ENCODE measurements at places on chromosomes 7 and 10.

GRCh38 chr7:31857172-31857571 is 170.2 kb downstream of the PPP1R17 start:
- DNase-seq = no peak

DNA sequence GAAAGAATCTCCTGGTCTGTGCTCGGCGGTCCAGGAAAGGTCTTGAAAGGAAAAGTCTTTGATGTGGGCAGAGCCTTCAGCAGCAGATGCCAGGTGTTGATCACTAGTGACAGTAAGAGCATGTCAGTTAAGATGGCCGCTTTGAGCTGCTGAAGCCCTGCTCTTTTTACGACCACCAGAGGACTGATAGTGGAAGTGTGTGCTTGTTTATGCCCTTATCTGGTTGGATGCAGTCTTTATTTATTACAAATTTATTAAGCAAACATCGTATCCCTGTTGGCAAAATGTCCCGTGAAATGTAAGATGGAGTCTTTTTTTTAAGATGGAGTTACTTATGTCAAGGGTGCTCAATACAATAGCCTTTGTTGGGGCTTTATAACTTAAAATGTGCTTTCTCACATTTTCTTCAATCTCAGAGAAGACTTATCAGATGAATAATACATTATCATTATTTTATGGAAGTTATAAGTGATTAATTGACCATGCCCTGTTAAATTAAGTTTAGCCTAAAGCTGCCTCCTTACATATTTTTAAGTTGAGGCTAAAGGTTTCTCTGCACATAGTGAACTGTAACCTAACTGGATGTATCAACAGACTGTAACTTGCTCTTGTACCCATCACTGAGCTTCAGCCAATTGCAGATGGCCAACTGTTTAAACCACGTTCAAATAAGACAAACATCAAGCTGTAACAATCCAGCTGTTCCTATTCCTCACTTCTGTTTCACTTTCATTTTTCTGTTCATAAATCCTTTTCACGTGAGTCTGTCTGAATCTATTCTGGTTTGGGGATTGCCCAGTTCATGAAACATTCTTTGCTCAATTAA is 97.4 kb upstream of the PIK3CG start:
- DNase-seq = no peak

- DNase-seq = no peak
These were observed 3.7 kb downstream of the AP5Z1 start for GRCh38 chr7:4779118-4779517.

DNA sequence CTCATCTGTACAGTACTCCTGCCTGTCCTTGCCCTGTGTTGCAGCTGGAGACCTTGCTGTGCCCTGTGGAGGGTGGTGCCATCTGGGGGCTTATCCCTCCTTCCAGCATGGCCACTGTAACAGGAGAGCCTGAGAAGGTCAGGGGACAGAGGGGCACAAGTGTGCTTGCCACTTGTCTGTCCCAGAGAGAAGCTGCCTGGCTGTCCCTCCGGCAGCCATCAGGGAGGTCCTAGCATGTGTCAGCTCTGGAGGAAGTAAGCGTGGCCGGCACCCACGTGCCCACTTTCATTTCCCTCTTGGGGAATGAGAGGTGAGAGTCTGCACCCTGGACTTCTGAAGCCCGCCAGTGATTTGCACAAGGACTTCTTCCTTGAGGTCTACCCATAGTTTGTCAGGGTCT is 97.0 kb upstream of the PPIF start:
- no peak for DNase-seq

DNA sequence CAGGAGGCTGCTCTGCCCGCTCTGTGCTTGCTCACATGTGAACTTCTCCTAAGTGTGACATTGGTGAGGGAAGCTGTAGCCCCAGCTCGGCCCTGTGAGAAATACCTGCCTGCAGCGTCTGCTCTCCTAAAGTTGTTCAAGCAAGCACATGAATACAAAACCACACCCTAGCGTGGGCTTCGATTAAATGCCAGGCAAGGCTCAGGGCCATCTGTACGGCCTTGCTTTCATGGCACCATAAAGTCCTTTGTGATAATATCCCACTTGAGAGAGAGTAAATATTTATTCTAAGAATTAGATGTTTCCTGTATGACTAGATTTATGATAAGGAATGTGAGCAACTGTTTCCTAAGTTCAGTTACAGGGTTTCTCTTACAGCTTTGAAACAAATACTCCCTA is 262.8 kb upstream of the KLF14 start:
- no peak for DNase-seq

DNA sequence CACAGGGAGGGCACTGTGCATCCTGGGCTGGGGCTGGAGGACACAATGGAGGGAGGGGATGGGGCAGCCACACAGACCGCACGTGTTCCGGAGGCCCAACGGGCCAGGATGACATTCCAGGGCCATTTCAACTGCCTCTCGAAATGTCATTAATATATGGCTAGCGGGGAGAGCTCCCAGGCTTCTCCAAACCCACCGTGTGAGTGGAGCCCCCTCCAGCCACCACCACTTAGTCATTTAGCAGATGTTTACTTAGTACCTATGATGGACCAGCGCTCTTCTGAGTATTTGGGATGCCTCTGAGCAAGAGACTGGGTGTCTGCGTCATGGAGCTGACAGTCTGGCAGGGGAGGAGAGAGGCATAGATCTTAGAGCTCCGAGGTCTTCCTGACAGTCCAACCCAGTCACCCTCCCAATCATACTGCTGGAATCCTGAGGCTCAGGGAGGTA is 107.3 kb downstream of the ZMIZ1 start:
- no peak for DNase-seq

GRCh38 chr7:27096768-27097514 is 1.1 kb upstream of the HOXA1 start:
- DNase-seq = no peak

- DNase-seq = no peak
These were observed 410.8 kb upstream of the ETV1 start for GRCh38 chr7:14400271-14400670.

DNA sequence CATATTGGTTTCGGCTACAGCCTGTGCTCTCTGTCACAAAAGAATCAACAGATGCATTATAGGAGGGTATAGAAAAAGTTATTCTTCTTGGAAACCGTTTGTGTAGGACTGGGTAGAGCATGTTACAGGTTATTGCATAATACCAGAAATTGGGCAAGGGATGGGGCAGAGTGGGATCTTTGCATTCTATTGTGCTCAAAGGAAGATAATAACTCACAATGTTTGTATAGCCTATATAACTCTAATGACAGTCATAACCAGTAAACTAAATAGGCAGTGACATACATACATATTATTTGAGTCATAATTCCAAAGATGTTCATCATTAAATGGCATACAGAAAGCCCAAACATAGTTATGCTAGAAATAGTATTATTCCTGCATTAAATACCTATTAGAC is 179.7 kb downstream of the XPNPEP1 start:
- DNase-seq = no peak

- DNase-seq = no peak
These were observed 38.5 kb upstream of the SEMA3C start for GRCh38 chr7:80957226-80957777.

DNA sequence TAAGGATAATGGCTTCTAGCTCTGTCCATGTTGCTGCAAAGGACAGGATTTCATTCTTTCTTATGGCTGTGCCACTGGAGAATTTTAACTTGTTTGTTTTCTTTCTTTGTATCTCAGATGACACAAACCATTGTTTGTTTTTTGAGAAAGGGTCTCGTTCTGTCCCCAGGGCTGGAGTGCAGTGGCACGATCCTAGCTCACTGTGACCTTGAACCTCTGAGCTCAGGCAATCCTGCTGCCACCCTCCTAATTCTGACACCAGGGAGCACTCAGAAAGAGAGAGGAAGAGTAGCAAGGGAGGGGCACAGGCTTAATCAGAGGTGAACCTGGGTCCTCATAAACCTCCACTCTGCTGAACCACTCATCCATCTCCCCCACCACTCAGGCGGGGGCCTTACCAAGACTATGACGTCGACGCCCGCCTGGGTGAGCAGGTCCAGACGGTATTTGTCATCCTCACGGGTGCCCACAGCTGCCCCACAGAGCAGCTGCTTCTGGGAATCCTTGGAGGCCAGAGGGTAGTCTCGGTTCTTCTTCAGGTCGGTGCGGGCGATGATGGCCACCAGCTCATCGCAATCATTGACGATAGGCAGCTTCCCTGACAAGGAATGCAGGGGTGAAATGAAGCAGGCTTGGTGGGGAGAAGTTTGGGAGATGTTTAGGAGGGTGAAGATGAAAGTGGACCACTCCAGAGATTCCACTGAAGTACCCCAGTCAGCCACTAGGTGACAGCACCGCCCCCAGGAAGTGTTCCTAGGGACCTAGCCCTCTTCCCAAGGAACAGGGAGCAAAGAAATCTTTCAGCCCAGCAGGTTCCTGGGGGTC is 11.6 kb downstream of the IMPDH1 start:
- peak; percentile 20 for DNase-seq

- DNase-seq = no peak
These were observed 30.1 kb upstream of the CTBP2 start for GRCh38 chr10:125190414-125190813.

DNA sequence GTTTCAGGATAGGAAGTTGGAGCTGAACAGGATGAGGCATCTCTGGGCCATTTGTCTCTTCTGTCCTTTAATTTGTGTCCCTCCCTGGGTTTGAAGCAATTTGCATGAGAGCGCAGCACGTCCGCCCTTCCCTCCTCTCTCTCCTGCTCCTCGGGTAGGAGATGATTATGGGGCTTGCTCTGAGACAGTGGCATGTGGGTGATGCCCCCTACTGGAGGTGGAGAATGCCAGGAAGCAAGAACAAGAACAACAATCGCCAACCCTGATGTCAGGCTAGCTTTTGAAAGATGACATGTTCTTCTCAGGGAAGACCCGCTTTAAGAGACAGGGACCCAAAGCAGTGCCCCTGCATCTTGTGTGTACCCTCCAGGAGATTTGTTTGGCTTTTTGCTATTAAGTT is 63.9 kb upstream of the LOXL4 start:
- DNase-seq = no peak

GRCh38 chr7:76347710-76348109 is 11.1 kb downstream of the YWHAG start:
- DNase-seq = no peak

GRCh38 chr10:129712000-129712399 is 245.0 kb downstream of the MGMT start:
- no peak for DNase-seq

DNA sequence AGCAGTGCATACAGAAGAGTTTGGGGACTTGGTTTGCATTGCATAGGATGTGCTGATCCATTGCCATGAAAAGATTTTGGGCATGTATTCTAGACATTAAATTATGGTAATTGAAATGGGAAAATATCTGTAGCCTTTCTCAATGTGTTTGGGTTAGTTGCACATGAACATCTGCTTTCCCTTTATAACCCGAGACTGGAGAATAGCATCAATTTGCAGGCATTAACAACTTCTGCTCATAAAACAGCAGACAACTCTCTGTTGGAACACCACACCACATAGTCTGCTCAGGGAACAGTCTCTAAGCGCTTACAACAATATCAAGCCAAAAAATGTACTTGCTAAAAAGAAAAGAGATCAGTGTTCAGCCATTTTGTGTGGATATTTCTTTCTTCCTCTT is 1391.1 kb upstream of the LRRTM3 start:
- peak; percentile 58 for DNase-seq

GRCh38 chr10:109773288-109774120 is 149.8 kb downstream of the XPNPEP1 start:
- DNase-seq = no peak

DNA sequence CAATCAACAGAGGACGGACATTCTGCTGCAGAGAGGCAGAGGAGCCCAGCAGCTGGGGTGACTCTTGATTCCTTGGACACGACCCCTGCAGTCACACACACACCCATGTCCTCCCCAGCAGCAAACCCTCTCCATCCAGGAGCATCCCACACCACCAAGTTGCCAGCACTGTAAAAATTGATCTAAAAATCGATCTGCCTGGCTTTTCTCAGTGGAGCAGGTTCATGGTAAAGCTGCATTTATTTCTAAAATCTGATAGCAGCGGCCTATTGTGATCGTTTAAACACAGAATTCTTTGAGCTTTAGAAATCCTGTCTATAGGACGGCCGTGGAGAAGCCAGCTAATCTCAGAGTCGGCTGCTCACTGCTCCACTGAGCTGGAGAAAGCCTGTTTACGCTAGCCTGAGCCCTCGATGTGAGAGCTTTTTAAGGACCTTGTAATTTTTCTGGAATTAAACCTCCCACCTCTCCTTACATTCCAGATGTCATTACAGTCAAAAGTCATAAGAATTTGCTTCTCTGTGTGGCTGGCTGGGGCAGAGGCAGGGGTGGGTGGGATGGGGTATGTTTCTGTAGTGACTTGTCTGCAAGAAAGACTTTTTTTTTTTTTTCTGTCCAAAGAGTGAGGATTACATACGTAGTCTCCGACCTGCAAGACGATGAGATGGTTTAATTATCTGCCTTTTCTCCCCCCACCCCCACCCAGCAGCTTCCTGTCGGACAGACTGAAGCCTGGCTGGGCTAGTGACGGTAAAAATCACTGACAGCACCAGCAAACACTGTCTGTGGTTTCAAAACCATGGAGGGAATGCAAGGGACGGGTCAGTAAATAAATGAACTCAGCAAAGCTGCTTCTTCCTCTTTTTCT is 31.6 kb downstream of the TRIM8 start:
- no peak for DNase-seq

DNA sequence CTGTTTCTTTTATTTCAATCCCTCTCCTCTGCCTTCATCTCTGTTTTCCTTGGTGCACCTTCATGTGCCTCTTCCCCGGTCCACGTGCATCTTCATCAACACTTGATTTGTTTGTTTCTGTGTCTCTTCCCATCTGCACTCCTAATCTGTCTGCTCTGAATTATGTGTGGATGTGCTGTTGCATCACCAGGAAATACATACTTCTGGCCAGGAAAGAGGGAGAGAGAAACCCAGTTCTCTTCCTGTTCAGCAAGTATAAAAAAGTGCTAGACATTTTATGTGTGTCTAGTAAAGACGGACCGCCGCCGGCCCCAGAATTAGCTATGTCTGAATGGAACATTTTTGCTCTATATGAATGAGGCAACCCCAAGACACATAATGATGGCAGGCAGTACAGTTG is 93.8 kb downstream of the CALD1 start:
- DNase-seq = peak; percentile 48

DNA sequence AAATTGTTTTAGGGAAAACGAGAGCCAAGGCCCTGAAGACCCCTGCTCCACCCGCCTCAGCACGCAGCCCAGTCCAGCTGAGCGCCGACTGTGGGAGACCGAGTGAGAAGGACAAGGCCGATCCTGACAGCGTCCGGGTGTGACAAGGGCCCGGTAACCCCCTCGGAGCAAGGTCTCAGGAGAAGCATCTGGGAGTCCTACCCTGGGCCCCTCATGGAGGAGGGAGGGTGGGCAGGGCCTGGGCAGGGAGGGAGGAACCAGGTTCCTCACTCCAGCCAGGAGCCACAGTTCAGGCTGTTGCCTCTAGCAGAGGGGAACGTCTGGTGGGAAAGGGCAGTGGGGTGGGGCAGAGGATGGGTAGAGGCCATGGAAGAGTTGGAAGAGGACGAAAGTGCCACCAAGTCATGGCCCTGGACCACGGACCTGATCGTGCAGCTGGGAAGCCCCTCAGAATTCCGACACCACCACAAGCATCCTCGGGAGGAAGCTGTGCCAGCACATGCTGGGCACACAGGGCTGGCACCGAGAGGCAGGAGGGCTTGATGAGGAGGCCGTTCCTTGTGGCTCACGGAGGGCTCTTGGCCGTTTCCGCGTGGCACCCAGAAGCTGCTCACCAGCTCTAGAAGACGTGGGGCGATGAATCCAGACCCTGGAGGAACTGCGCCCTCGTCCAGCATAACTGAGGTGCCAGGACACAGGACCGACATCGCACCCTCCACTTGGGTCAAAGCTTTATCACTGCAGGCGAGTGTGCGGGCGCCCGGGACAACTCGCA is 2.2 kb upstream of the KNDC1 start:
- no peak for DNase-seq
